CD4-positive, alpha-beta T cell treated with Interferon alpha-2 for 1 hour (primary cell): ENCODE measurements at places on chromosomes 1 and 21.

GRCh38 chr1:114154963-114155322 is 1.3 kb upstream of the SYT6 start:
- DNase-seq = no peak

DNA sequence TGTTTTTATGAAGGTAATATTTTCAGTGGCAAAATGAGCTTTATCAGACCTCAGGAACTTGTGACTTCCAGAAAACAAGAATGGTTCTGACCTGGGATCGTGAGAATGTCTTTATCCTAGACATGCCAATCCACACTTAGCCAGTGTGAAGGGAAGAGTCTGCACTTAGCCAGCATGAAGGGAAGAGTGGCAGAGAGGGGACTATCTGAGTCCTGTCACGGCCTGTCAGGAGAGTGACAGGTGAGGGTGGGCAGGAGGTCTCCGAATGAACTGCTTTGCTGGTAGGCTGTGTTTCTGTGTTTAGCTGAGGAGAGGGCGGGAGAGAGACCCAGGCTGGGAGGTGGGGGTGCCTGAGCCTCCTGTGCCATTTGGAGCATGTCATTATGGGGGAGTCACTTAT is 173.1 kb downstream of the KIF26B start:
- DNase-seq = no peak

DNA sequence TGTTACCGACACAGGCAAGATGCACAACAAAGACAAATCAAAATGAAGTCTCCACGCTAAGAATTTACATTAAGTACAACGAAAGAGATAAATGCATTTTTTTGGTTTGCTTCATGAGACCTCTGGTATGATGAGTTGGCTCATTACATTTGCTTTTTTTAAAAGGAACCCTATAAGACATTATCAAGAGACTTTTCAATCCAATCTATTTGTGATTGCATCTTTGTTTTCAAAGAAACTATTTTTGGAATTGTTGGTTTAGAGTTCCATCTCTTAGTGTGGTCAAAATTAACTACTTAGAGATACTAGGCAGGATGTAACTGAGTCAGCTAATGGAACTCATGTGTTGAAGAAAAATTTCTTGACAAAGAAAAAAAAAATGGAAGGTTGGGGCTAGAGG is 200.1 kb downstream of the ZC3H11B start:
- DNase-seq = no peak

GRCh38 chr1:151314137-151314875 is 12.9 kb downstream of the PI4KB start:
- DNase-seq = no peak

GRCh38 chr1:150372580-150372979 is 8.6 kb downstream of the RPRD2 start:
- DNase-seq = no peak

DNA sequence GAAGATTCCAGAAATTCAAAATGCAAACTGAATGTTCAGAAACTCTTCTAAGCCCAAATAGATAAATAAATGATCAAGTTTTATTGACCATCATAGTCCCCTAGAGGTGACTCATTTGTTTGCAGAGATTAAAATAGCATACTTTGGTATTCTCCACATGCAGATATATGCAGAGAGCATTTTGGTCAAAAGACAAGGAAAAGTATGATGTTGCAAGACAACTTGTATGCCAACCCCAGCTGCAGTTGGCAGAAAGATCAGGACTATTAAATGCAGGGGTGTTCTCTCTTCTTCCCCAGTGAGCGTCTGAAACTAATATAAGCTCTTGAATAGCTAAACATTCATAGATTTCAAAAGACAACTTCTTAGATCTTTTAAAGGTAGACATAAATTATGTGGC is 404.9 kb downstream of the LTN1 start:
- no peak for DNase-seq

DNA sequence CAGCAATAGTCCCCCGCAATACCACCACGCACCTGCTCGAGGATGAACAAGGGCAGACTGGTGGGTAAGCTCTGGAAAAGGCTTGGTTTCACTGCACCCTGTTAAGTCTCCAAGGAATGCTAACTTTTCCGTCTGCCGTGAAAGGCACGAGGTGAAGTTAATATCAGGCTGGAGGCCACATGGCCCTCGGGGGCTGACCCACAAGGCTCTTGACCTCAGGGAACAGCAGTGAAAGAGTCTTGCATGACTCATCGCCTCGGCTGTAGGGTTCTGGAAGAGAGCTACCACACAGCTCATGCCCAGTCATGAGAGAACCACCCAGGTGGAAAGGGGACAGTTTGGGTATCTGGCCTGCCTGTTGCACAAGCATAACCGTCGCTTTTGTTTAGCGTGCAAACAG is 24.7 kb downstream of the SCCPDH start:
- DNase-seq = no peak

DNA sequence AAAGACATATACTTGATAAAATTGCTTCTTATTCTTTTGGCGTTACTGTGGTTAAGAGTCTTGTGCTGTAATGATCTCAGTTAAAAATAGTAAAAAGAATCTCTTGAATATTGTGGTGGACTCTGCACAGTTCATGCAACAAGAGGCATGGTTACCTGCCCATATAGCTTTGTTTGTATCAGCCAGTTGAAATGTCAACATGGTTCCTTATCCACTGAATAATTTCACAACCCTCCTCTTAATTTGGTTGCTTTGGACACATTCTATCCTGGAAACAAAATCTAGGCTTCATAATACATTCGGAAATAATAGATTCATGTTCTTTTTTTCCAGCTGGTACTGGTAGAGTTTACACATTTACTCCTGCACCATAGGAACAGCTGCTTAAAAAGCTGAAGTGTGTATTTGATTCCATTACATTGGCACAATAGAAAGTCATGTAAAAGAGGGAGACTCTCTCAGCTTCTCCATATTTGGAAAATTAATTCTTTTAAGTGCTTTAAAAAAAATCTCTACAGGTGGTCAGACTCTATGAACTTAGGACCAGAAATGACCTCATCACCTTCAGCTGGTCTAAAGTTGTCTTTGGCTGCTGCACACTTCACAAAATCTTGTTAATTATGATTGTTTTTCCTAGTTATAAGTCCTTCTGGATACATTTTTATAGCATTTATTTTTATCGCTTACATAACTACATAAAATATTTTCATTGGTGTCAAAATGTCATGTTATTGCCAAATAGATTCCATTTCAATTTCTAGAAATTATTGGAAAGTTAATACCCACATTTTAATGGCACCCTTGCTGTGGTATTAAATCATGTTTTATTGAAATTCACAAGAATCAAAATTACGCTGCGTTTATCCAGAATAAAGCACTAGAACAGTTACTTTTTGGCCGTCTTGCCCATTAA is 100.2 kb downstream of the LTN1 start:
- DNase-seq = no peak

DNA sequence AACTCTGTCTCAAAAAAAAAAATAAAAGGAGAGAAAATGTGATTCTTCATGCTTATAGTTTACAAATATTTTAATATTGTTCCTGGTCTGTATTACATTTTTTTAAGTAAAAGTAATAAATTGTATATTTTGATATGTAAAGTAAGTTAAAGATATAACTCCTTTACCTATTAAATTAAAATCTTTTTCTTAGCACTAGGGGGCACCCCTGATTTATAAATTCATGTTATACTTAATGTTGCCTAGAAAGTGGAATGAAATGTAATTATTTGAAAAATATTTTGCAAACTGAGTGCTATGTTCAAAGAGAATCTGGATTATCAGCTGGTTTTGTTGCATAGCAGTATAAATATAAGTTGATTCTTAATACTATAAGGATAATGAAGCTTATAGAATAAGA is 49.2 kb downstream of the RALGPS2 start:
- DNase-seq = no peak

DNA sequence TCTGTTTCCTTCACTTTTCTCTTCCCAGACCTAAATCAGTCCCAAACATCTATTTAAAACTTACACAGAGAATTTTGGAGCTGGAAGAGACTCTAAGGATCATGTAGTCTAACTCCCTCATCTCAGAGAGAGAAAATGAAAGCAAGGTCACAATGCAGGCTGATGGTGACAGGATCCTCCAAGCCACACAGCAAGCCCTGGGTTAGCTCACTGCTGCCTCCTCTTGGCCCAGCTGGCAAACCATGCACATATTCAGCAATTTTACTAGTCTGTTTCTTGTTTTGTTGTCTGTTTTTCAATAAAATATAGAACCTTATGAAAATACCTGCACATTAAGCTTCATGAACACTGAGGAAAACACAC is 27.7 kb upstream of the LY9 start:
- DNase-seq = peak; percentile 91

DNA sequence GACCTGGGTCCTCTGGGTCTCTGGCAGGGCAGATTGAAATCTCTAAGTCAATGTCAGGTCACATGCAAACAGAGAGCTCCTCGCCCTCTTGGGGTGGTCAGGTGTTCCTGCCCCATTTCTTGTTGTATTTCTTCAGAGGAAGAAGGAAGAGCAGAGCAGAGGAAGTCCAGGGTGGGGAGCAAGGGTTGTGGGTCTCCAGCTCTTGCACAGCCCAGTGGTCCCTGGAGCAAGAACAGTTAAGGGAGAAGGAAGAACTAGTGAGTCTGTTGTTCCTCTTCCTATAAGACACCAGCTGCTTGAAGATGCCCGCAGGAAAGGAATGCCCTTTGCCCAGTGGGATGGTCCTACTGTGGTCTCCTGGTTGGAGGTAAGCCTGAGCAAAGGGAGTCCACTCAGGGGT is 26.3 kb downstream of the MYOG start:
- no peak for DNase-seq

GRCh38 chr1:202143768-202144401 is 652 bp downstream of the ARL8A start:
- DNase-seq = peak; percentile 38

GRCh38 chr1:6762060-6762459 is 23.2 kb upstream of the CAMTA1 start:
- DNase-seq = no peak
